ENCODE measurements at places on chromosomes 2 and 18.

GRCh38 chr2:44362207-44363015 is 664 bp downstream of the CAMKMT start:
- peak; percentile 13 for DNase-seq

GRCh38 chr2:133576714-133577113 is 8.5 kb upstream of the NCKAP5 start:
- DNase-seq: no peak

DNA sequence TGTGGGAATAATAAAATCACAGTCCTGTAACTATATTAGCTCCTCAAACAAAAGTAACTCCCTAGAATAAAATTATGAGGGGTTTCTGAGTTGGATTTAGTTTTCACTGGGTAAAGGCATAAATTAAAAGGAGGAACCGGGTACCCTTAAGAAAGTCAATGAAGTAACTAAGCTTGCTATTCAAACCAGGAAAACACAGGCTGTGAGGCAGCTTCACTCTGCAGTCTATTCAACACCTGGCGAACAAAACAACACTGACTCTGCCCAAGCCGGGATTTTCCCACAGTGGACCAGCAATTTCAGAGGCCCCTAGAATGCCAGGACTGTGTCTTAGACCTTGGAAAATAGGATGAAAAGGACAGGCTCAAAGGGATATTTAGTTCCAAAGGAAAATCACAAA is 24.6 kb upstream of the CREB1 start:
- no peak for DNase-seq

GRCh38 chr2:10617241-10617640 is 72.5 kb downstream of the NOL10 start:
- no peak for DNase-seq

GRCh38 chr2:101132202-101132601 is 19.0 kb downstream of the TBC1D8 start:
- DNase-seq: no peak
